RWPE1 (cell line): ENCODE measurements at places on chromosomes 12 and 14.

DNA sequence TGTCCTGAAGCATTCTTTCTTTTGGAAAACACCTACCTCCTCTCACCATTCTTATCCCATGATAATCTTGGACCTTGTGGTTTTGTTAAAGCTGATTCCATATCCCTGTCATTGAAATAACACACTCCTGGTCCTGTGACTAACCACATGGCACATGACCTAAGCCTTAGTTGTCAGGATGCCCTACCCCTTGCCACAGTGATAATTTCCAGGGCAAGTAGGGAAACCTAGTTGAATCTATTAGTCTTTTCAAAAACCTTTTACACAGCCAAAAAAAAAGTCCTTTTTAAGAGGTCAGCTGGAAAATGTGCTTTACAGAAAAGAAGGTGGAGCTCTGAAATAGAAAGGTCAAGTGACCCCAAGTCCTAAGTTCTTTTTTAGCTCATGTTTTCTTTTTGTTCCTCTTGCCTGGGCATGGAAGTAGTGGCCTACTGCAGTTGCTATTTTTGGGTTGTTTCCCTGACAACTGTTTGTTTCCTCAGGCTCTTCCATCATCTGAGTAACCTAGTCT, 608.4 kb downstream of the LRFN5 start:
- DNase-seq, result peak; percentile 75

DNA sequence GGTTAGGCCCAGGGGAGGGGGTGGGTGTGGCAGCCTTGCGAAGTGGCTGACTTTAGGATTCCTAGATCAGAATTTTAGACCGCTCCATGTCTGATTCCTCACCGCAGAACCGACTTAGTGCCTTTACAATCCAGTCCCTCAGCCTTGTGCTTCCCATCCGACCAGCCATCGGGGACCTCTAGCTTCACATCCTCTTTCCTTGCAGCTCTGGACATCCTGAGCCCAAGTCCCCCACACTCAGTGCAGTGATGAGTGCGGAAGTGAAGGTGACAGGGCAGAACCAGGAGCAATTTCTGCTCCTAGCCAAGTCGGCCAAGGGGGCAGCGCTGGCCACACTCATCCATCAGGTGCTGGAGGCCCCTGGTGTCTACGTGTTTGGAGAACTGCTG, 557 bp downstream of the COPS7A start:
- no peak for DNase-seq

DNA sequence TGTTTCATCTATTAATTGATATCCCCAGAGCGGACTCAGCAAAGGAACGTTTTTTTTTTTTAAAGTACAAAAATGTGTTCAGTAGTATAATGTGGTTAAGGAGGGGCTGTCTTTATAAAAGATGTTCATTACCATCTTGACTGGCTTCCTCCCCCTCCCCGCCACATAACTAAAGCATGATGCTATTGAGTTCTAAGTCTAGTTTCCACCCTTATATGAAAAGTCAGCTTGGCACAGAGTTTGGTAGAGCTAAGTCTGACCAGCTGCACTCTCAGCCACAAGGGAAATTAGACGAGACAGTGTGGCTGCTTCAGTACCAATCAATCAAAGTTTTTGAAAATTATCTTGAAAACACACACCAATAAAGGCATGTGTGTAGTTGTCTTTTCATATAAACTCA, 1.9 kb upstream of the MYBPC1 start:
- no peak for DNase-seq

- no peak for DNase-seq
Observed at GRCh38 chr12:100743060-100743459, 51.5 kb upstream of the ANO4 start.

DNA sequence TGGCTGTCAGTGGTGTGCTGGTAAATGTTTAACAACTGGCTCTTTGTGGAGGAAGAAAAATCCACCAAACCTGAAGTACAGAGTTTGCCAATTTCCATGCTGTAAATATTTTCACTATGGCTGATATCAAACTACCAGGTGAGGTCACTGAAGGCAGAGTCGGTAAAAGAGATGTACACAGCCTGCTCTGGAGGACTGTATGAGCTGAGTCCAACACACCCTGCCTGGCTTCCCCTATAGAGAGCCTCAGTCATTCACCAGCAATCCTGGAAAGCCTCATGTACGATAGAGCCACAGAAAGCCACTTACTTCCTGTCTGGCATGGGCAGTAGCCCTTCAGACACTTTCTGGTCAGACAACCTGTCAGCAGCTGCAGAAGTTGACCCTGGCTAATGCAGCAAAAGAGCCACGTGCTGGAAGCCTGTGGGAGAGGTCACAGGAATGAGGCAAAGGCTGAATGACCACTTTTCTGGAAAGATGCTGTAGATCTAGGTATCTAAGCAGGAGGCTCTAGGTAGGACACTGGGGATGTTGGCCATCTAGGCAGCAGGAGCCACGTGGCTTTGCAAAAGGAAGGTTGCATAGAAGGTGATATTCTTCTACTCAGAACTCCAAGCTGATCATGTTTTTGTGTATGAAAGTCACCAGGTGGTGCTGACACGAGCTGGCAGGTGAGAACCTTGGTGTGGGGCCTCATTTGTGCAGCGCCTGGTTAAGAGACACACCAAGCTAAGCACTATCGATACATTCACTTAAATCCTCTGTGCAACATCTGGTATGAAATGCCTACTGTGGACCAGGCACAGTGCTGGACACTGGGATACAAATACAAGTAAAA, 553.9 kb downstream of the VRK1 start:
- no peak for DNase-seq

GRCh38 chr12:49086116-49086515, 8.5 kb downstream of the DHH start:
- no peak for DNase-seq

- DNase-seq, result no peak
Observed at GRCh38 chr12:53074999-53075370, 4.2 kb downstream of the SPRYD3 start.

GRCh38 chr12:26318661-26319068, 123.3 kb downstream of the SSPN start:
- DNase-seq, result peak; percentile 54

DNA sequence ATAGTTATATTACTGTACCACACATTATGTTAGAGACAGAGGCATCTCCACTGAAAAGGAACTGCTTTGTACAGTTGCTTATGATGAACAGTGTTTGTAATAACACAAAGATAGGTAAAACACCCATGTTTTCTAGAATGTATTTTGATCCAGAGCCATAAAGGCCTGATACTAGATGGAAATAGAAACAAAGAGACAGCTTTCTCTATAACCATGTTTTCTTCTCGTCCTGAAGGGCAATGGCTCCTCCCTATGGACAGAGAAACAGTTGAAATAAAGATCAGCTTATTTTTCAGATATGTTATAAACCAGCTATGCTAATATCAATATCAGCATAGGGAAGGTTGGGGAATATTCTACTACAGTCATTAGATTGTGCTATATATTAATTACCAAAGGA, 109.2 kb downstream of the ATXN7L3B start:
- no peak for DNase-seq

- no peak for DNase-seq
Observed at GRCh38 chr12:5433081-5433844, 1.4 kb downstream of the NTF3 start.

- no peak for DNase-seq
Observed at GRCh38 chr12:22656831-22657230, 31.9 kb downstream of the ETNK1 start.

DNA sequence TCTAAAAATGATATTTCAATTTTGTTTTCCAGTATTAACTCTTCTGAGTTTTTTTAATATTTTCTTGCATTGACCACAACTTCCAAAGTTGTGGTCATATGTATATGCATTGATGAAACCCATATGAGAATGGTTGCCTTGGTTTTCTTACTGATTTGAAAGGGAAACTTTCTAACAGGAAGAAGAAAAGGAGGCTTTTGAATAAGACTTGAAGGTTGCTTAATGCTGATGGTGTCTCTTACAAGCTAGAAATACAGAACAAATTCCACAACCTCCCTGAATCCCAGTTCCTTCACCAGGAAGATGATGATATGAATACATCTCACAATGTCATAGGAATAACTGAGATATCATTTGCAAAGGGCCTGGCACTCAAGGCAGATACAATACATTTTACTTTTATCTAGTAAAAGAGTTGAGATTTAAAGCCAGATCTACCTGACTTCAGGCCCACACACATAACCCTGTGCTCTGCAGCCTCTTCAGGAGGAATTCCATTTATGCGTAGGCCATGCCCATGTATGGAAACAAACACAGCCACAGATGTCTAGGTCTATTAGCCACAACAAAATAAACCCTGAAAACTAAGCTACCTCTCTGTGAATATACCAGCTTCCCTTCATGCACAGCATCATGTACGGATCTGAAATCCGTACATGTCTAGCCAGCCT, 165.4 kb upstream of the PLEKHG7 start:
- DNase-seq, result no peak

GRCh38 chr14:68794130-68794850, 1.4 kb upstream of the ZFP36L1 start:
- peak; percentile 81 for DNase-seq

GRCh38 chr12:5403411-5403810, 28.5 kb upstream of the NTF3 start:
- no peak for DNase-seq

- no peak for DNase-seq
Observed at GRCh38 chr12:124364543-124364942, 69.7 kb downstream of the RFLNA start.

- no peak for DNase-seq
Observed at GRCh38 chr12:49873361-49873934, 30.3 kb downstream of the FAIM2 start.

- no peak for DNase-seq
Observed at GRCh38 chr12:49208676-49209075, 19.8 kb upstream of the TUBA1A start.

GRCh38 chr12:6065131-6065862, 59.2 kb downstream of the VWF start:
- no peak for DNase-seq

- no peak for DNase-seq
Observed at GRCh38 chr12:25074954-25075353, 120.0 kb downstream of the DNAI7 start.

- no peak for DNase-seq
Observed at GRCh38 chr14:26765768-26766520, 168.1 kb upstream of the NOVA1 start.

GRCh38 chr12:50507930-50508329, 3.1 kb downstream of the DIP2B start:
- no peak for DNase-seq

- no peak for DNase-seq
Observed at GRCh38 chr12:104501115-104501514, 44.4 kb downstream of the CHST11 start.

DNA sequence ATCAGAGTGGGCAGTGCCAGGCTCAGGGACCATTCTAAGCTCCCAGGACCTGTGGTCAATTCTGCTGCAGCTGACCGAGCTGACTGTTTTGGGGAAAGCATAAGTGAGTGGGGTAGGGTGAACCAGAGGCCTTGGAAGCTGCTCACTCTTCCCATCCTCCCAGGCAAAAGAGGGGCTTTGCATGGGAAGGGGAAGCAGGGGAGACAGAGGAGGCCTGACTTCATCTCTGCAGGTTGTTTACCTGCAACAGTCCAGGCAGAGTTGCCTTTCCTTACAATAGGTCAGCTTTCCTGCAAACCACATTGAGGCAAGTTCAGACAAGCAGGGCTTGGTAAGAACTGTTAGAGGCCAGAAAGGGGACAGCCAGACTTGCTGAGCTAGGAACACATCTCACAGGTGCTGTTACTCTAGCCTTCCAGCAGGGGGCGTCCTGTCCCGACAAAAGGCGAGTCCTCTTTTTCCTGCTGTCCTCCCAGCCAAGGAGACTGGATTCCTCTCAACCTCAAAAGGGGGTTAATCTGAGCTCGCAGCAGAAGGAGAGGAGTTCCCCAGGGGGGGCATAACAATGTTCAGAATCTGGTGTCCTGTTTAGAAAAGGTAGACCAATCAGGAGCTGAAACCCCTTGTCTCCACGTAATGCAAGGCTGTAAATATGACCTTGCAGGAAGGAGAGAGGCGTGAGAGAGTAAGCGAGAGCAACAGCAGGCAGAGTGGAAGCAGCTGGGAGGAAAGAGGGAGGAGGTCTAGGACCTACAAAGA, 4.3 kb upstream of the DHRS2 start:
- DNase-seq, result peak; percentile 88

- DNase-seq, result peak; percentile 44
Observed at GRCh38 chr12:28872654-28873268, 276.3 kb upstream of the FAR2 start.

DNA sequence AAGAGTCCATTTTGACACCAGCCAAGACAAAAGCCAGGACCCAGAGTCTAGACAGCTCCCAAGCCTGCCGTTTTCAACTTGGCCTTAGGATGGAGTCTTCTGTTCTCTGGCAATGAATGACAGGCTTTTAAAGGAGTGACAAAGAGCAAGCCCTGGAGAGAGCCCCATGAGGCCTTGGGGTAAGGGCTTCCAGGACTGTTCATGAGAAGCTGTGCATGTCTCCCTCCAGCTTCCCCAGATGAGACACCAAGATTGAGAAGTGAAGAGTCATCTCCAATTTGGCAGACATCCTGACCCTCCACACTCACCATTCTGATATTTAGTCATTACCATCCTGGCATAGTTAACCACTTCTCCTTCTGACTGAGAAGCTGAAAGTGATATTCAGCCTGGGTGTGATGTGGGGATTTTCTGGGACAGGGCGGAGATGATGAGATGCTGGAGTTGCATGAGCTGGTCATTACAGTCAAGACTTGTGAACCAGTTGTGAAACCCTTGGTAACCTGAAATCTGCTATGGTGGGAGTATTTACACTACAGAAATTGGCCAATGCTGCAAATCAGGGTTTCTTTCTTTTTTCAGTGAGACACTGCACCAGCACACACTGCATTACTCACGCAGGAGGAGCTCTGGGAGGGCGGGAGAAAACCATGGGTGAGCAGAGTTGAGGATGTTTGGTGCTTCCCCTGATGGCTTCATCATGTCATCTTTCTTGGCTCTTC, 77.8 kb downstream of the VCPKMT start:
- peak; percentile 84 for DNase-seq

GRCh38 chr14:68840454-68840853, 47.6 kb upstream of the ZFP36L1 start:
- no peak for DNase-seq

DNA sequence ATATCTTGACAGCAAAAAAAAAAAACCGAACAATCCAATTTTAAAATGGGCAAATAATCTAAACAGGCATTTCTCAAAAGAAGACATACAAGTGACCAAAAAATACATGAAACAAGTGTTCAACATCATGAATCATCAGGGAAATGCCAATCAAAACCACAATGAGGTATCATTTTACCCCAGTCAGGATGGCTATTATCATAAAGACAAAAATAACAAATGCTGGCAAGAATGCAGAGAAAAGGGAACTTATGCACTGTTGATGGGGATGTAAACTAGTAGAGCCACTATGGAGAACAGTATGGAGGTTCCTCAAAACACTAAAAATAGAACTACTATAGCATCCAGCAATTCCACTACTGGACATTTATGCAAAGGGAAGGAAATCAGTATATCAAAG, 448.2 kb downstream of the RGS6 start:
- no peak for DNase-seq

DNA sequence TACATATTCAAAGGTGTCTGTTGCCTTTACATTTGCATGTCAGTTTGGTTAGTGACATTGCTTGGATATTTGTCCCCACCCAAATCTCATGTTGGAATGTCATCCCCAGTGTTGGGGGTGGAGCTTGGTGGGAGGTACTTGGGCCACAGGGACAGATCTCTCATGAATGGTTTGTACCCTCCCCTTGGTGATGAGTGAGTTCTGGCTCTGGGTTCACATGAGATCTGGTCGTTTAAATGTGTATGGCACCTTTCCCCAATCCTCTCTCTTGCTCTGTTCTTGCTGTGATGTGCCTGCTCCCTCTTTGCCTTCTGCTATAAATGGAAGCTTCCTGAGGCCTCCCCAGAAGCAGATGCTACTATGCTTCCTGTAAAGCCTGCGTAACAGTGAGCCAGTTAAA, 207.9 kb upstream of the DIO3 start:
- no peak for DNase-seq

GRCh38 chr12:46208370-46208769, 60.5 kb downstream of the SLC38A1 start:
- no peak for DNase-seq
